ENCODE measurements at places on chromosomes 4 and X.
A peak's percentile ranks its signal among the peaks of the same experiment; 100 is the strongest.

- no peak for DNase-seq
Observed at GRCh38 chr4:70903291-70903603, 1.1 kb downstream of the MOB1B start.

DNA sequence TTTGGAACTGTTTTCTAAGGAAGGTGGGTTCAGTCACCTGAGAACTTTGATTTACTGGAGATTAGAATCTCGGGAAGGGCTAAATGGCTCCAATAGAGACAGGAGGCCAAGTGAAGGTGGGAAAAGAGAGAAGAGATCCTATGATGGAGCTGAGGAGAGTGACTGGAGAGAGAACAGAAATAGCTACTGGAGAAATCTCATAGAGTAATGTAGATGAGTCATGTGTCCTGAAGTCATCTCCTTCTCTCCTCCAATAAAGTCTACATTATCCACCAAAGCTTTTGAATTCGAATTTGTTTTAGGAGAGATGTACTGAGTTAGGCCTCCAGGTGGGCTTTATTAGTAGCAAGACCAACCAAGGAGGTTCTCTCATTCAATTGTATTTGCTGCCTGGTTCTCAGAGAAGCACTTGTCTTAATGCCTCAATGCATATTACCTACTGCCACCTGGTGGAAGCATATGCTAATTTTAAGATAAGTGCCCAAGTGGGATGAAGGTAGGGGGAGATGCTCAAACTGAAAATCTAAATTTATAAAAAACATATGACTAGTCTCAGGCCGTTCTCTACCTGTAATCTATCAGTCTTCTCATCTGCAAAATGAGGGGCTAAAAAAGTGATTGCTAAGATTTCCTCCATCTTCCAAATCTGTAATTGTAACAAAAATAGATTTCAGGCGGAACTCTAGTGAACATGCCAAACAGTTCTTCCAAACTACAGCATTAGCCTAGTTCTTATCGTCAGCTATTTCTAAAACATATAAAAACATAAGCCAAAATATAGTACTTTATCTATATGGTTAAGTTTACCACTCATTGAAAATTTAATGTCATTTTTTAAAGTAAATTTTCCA lies 24.4 kb downstream of the TXK start:
- peak; percentile 68 for DNase-seq

DNA sequence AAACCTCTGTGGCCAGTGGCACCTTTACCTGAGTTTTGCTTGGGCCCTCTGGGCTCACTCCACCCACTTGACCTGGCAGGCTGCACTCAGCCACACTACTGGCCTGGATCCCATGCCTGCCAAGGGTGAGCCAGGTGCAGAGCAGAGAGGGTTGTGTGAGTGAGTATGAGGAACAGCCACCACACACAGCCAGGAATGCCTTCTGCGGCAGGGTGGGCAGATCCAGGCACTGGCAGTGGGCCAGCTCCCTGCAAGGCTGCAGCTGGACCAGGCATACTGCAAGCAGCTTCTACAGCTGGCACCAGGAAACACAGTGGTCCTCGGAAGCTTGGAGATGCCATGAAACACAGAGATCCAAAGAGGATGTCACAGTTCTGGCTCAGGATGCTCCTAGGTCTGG lies 570.1 kb upstream of the ACTRT1 start:
- DNase-seq: no peak

DNA sequence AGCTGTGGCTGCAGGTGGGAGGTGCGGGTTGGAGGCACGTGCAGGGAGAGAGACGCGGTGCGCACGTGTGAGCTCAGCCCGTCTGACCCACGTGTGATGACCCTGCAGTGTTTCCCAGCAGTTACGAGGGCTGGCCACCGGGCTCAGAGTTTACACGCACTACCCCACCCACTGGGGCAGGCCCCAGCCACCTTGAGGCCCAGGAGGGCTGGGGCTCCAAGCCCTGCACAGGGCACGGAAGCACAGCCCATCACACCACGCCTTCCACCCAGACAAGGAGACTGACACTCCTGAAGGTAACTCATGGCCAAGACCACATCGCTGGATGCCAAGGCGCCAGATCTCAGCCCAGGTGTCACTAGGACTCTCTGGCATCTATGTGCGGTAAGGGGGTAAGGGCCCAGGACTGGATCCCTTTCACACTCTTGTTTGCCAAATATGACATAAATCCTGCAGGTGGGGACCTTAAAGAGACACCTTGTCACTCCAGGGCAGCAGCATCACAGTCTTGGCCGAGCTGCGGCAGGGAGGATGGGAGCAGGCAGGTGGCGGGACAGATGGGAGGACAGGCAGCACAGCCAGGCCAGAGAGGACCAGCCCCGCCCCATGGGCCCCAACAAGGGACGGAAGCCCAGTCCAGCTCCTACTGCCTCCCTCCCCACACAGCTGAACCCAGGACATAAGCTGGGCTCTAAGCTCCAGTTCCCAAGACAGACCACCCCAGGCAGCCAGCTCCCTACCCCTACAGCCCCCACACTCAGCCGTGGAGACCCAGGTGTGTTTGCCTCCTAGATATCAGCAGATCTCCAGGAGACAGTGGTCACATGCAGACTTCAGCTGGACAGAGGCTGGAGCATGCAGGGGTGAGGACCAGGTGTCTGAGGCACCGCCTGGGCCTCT lies 56.8 kb downstream of the ZFYVE28 start:
- DNase-seq: no peak

- no peak for DNase-seq
Observed at GRCh38 chr4:80931631-80932081, 98.9 kb upstream of the BMP3 start.

- DNase-seq: no peak
Observed at GRCh38 chrX:119218198-119218597, 17.9 kb upstream of the PGRMC1 start.
